Esophagus squamous epithelium (tissue), 5 donors: ENCODE measurements at places on chromosomes 5 and 9.

DNA sequence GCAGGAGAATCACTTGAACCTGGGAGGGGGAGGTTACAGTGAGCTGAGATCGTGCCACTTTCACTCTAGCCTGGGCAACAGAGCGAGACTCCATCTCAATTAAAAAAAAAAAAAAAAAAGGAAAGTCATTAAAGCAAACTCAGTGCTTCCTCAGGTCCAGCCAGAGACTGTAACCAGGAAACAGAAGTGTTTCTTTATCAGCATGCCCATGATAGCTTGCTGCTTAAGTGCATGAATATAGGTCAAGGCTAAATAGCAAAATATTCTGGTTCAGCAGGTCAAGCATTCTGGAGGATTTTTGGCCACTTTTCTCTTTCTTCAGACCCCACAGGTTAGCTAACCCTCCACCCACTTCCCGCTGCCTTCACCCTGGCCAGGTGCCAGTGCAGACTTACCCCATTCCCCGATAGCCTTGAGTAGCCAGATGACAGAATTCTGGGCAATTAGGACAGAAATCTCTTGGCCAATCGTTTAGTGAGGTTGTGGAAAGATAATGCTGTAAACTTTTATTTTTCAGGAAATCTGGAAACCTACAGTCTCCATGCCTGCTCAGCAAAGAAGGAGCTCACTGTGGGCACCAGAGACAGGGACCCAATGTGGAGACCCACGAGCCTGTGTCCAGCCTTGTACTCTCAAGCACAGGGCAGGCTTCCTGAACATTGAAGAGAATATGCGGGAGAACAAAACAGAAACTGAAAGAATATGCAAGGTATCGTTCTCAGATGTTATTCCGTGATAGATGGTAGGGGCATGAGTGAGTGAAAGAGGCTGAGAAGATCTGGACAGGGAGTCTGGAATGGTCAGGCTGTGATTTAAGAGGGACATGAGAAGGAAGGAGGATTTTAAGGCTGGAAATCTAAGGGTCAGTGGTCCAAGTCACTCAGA, 4.2 kb upstream of the UGT3A2 start:
- DNase-seq, result no peak

GRCh38 chr9:82586918-82587356, 476.0 kb downstream of the RASEF start:
- no peak for DNase-seq

DNA sequence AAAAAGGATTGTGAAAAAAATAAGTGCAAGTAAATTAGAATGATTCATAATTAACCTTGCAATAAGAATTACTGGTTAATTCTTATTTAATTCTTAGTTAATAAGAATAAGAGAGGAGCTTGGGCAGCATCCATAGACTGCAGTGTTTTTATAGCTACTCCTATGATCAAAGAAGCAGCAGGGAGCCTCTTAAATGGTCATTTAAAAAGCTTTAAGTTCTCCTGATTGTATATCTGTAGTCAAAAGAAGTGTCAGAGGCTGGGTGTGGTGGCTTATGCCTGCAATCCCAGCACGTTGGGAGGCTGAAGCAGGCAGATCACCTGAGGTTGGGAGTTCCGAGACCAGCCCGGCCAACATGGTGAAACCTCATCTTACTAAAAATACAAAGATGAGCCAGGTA, 14.4 kb downstream of the ACER2 start:
- DNase-seq, result no peak

- DNase-seq, result no peak
These were observed 50.8 kb downstream of the FXN start for GRCh38 chr9:69086312-69086711.

DNA sequence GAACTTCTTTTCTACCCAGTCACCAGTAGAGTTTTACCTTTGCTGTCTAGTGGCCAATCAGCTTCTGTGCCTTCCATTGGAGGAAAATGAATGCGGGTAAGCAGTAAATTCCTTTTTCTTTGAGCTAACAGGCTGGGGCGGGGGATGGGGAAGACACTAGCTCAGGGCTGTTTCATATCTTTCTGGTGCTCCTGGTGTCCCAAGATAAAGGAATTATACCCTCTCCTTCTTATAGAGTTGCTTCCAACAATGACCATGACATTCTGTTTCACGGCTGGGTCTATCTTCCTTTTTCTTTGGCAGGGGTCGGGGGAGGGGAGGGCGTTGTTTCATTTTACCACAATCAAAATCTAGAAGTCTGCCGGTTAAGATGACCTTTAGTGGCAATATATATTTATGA, 51.2 kb upstream of the RPS23 start:
- DNase-seq, result no peak
